ENCODE measurements at places on chromosomes 4 and X.
A peak's percentile ranks its signal among the peaks of the same experiment; 100 is the strongest.

DNA sequence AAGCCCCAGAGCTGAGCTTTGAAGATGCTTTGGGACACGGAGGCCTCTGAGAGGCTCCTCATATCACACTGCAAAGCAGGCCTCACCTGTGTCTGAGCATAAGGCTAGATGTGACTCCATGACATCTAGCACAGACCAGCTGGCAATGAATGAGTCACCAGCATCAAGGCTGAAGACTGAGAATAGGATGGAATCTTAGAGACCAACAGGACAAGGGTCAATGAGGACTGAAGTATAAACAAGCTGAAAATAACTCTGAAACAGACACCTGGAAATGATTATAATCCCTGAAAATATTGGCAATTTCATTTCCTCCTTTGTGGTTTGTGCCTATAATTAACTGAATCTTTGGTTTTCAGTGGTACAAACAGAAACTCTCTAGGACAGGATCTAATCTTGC, 87.1 kb upstream of the PRPS1 start:
- no peak for DNase-seq

- peak; percentile 45 for DNase-seq
Measured at GRCh38 chr4:145936997-145937901, 1.4 kb downstream of the ZNF827 start.

DNA sequence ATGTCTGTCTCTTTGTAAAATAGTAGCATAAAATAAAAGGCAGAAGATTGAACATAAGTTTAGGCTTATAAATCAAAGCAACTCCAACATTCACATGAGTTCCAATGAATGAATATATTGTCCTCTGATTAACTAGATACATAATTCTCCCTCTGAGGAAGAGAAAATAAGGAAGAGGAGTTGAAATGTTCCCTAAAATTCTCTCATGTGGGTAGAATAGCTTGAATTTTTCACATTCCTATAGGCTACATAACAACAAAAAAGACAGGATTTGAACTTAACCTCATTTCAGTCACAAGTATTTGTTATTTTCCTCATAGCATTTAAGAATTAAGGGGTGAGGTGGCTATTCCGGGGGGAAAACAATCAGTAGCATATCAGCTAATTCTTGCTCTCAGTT, 462.4 kb upstream of the NDST4 start:
- no peak for DNase-seq

- DNase-seq: no peak
Measured at GRCh38 chrX:136780763-136781162, at the start of gene ARHGEF6. Gene ARHGEF6, minus strand, starts transcription at chrX:136780932. Its CDS starts 50 bp downstream, at chrX:136780882.

- DNase-seq: no peak
Measured at GRCh38 chr4:124907881-124908280, 195.3 kb upstream of the ANKRD50 start.

DNA sequence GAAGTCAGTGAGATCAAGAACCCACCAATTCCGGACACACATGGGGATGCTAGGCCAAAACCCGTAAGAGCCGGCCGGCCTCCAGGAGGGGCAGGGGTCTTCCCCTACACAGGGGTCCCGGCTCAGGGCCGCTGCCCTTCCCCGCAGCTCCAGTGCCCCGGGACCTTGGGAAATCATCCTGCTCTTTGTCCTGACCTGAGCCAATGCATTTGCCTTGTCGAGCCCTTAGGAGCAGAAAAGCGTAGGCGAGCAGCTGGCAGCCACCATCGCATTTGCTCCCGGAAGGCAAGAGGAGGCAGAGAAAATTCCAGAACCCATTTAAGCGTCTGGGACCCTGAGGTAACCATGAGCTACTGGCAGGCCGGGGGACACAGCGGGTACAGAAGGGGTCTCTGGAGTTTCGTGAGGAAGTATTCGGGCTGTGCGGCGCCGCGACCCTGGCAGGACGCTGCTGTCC, 7.4 kb upstream of the TNIP2 start:
- no peak for DNase-seq

GRCh38 chrX:74242050-74242449, 61.9 kb upstream of the ZCCHC13 start:
- DNase-seq: no peak

GRCh38 chr4:117467404-117467803, 382.0 kb upstream of the TRAM1L1 start:
- no peak for DNase-seq
